CD8-positive, alpha-beta memory T cell (primary cell): ENCODE measurements at places on chromosomes 2 and 18. TPM values are rescaled to one million over a fixed set of nuclear protein-coding genes. Genes with fewer than 3 reads are reported as not detected.
A peak's percentile ranks its signal among the peaks of the same experiment; 100 is the strongest.

Gene RNF125
- total RNA-seq: 41.3 TPM

Gene L3MBTL4
- 0.07 TPM for total RNA-seq

Gene REG3G
- not detected for total RNA-seq

Gene GKN1
- not detected for total RNA-seq

Gene ZAP70
- 180 TPM for total RNA-seq

- DNase-seq: peak; percentile 7
- H3K27ac ChIP-seq: no peak overlapping the region
- no peaks in the 10 kb centered on the region for H3K27me3 ChIP-seq
- H3K4me3 ChIP-seq: no peak overlapping the region
These were observed 95.5 kb upstream of the SNTG2 start for GRCh38 chr2:855177-855576.

DNA sequence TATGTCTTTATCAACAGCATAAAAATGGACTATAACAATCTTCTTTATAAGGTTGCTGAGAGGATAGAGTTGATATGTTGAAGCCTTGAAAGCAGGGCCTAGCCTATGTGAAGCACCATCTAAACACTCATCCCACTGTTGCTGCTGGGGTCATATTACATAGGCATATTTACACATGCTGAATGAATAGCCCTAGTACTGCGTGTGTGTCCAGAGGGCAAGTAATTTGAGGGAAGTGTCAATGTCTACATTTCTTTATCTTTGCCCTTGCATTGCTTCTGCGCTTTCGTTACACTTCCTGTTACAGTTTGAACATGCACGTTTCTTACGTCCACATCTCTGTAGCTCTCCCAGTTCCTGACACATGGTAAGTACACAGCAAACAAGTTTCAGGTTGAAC is 280.3 kb upstream of the ATP5MC3 start:
- H3K27me3 ChIP-seq: no peaks in the 10 kb centered on the region
- no peak for DNase-seq
- H3K4me1 ChIP-seq: no peaks in the 10 kb centered on the region
- no peaks in the 10 kb centered on the region for H3K36me3 ChIP-seq

DNA sequence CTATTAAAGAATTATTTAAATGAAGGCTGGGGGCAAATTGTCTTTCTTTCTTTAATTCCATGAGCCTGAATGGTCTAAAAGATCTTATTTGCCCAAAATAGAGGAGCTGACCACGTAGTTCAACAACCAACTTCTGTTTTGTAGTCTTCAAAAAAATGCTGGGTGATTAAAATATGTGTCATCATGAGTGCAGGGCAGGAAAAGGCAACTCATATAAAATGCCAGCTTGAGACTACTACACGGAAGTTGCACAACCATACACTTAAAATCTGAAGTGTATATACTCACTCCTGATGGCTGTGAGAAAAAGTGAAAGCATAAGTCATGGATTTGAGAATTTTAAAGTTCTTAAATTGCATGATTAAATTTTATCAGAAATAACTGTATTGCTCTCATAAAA is 210.9 kb downstream of the DYM start:
- peaks cover 3% of the 10 kb centered on the region for H3K36me3 ChIP-seq
- no peak overlapping the region for H3K4me3 ChIP-seq
- no peak for DNase-seq
- no peaks in the 10 kb centered on the region for H3K4me1 ChIP-seq

DNA sequence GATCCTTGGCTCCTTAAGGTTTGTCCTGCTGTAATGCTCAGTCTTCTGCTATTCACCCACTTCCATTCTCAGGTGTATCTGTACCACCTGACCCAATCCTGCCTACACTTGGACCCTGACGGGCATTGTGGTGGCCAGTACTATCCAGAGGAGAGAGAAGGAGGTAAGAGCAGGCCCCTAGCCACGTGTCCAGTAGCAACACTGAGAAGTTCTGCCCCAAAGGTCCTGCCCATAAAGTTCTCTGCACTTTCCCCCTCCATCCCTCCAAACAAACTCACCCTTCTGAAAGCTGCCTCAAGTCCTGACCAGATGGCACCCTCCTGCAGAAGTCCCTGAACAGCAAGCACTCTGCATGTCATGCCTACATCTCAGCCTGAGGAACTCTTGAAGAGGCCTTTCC is 18.3 kb downstream of the TTC32 start:
- no peaks in the 10 kb centered on the region for H3K27me3 ChIP-seq
- no peak for DNase-seq
- no peak overlapping the region for H3K27ac ChIP-seq

DNA sequence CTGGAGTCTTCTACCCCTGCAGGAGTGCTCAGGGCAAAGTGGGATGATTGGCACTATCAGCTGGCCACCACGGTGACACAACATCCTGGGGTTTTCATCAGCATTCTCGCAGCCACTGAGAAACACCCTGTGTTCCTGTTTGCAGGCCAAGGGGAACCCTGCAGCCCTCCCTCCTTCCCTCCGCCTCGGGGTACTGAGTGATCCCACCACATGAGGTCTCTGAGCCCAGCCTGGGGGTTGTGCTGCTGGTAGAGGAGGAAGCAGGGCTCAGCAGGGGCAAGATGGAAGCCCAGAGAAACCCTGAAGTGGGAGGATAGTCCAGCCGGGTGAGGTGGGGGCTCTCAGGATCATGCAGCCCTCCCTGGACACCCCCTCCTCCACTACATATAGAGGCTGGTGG is at the start of gene OXER1:
OXER1 (minus strand) TSS at position 40 of the 400 bp plus-strand sequence. CDS start 73 bp downstream, outside the sequence.
- H3K4me1 ChIP-seq: no peaks in the 10 kb centered on the region
- H3K4me3 ChIP-seq: no peak within 1 kb of the TSS
- no peaks in the 10 kb centered on the region for H3K27me3 ChIP-seq
- H3K27ac ChIP-seq: no peak within 1 kb of the TSS
- DNase-seq: no peak

GRCh38 chr2:134683561-134684112 is 35.2 kb downstream of the TMEM163 start:
- no peak for DNase-seq
- H3K27me3 ChIP-seq: no peaks in the 10 kb centered on the region
- H3K4me3 ChIP-seq: no peak overlapping the region
- peaks cover 25% of the 10 kb centered on the region for H3K4me1 ChIP-seq

DNA sequence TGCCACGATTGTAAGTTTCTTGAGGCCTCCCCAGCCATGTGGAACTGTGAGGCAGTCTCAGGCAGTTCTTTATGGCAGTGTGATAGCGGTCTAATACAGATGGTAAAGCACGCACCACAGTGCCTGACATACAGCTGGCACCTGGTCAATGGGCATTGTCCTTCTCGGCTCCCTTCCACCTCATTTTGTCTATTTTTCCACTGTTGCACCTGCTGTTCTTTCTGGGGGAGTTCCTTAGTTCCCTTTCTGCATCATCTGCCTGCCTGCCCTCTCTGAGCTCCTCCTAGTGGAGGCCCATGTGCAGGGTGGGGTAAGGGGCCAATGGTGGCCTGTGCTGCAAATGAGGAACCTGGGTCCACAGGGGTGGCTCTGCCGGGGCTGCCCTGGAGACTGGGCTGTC is 157.6 kb downstream of the LPIN1 start:
- no peak overlapping the region for H3K27ac ChIP-seq
- H3K36me3 ChIP-seq: no peaks in the 10 kb centered on the region
- DNase-seq: no peak
- no peaks in the 10 kb centered on the region for H3K4me1 ChIP-seq

DNA sequence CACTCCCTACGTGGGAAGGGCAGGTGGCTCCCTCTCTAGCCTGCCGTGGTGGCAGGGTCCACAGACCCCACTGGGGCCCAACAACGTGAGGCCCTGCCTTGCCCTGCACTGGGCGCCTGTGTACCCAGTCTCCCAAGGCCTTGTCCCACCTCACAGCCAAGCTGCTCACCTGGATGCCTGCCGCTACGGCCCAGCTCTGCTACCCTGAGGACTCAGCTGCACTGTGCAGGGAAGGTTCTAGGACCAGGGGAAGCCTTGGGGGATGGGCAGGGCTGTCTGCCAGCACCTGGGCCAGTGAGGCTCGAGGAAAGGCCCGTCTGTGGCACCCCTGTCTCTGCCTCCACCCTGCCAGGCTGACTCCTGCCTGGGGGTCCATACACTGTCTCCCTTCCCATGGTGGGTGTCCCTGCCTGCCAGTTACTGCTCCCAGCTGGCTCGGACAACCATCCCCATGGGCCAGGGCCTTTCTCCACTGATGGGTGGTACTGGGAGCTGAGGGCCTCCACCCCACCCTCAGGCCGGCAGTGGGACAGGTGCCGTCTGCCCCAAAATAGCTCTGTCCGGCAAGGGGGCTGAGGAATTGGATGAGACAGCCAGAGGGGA is 33.2 kb downstream of the HS6ST1 start:
- peaks cover 3% of the 10 kb centered on the region for H3K4me1 ChIP-seq
- no peak for DNase-seq
- no peaks in the 10 kb centered on the region for H3K36me3 ChIP-seq
- H3K27ac ChIP-seq: no peak overlapping the region
- H3K27me3 ChIP-seq: no peaks in the 10 kb centered on the region

DNA sequence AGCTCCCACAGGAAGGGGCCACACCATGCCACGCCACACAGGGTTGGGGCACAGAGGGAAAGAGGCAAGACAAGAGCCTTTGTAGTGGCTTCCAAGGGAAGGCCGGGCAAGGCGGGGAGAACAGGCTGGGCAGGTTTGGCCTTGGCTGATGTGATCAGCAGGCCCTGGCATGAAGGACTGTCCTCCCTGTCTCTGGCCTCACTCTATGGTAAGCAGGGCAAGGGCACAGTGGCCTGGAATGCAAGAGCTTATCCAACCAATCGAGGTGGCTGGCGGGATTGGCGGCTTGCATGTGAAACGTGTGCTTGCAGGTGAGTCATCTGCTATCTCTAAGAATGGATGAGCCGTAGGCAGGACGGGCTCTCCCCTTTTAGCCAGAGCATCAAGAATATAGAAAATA is 6.4 kb upstream of the ATP9B start:
- no peak overlapping the region for H3K4me3 ChIP-seq
- no peak for DNase-seq
- H3K36me3 ChIP-seq: no peaks in the 10 kb centered on the region

GRCh38 chr2:158761621-158762020 is 33.5 kb upstream of the DAPL1 start:
- no peaks in the 10 kb centered on the region for H3K27me3 ChIP-seq
- H3K4me1 ChIP-seq: no peaks in the 10 kb centered on the region
- no peak overlapping the region for H3K27ac ChIP-seq
- no peak for DNase-seq
- H3K4me3 ChIP-seq: no peak overlapping the region
- no peaks in the 10 kb centered on the region for H3K36me3 ChIP-seq

DNA sequence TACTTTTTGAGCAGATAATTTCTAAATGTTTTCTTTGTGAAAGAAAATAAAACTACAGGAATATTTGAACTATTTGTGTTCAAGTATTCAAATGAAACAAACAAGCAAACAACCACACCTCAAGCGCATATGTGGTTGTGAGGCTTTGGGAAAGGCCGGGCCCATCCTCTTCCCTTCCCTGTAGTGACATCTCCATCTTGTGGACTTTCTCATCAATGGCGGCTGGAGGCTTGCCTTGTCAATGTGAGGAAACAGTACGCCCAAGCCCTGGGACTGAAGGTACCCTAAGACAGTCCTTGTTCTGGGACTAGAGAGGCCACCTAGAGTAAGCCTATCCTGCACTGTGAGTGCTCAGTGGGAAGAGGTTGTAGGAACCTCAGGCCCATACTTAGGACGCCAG is 166.8 kb downstream of the TPGS2 start:
- H3K4me1 ChIP-seq: no peaks in the 10 kb centered on the region
- no peaks in the 10 kb centered on the region for H3K36me3 ChIP-seq
- no peak for DNase-seq
- no peak overlapping the region for H3K27ac ChIP-seq

GRCh38 chr2:112156152-112156986 is 18.2 kb downstream of the FBLN7 start:
- H3K36me3 ChIP-seq: no peaks in the 10 kb centered on the region
- no peaks in the 10 kb centered on the region for H3K27me3 ChIP-seq
- no peak overlapping the region for H3K27ac ChIP-seq
- H3K4me3 ChIP-seq: peak overlapping the region; percentile 31
- peaks cover 27% of the 10 kb centered on the region for H3K4me1 ChIP-seq
- DNase-seq: no peak

GRCh38 chr2:10434886-10435819 is 13.0 kb downstream of the ODC1 start:
- H3K4me3 ChIP-seq: no peak overlapping the region
- H3K27ac ChIP-seq: no peak overlapping the region
- peaks cover 17% of the 10 kb centered on the region for H3K36me3 ChIP-seq
- H3K27me3 ChIP-seq: no peaks in the 10 kb centered on the region
- H3K4me1 ChIP-seq: peaks cover 7% of the 10 kb centered on the region

DNA sequence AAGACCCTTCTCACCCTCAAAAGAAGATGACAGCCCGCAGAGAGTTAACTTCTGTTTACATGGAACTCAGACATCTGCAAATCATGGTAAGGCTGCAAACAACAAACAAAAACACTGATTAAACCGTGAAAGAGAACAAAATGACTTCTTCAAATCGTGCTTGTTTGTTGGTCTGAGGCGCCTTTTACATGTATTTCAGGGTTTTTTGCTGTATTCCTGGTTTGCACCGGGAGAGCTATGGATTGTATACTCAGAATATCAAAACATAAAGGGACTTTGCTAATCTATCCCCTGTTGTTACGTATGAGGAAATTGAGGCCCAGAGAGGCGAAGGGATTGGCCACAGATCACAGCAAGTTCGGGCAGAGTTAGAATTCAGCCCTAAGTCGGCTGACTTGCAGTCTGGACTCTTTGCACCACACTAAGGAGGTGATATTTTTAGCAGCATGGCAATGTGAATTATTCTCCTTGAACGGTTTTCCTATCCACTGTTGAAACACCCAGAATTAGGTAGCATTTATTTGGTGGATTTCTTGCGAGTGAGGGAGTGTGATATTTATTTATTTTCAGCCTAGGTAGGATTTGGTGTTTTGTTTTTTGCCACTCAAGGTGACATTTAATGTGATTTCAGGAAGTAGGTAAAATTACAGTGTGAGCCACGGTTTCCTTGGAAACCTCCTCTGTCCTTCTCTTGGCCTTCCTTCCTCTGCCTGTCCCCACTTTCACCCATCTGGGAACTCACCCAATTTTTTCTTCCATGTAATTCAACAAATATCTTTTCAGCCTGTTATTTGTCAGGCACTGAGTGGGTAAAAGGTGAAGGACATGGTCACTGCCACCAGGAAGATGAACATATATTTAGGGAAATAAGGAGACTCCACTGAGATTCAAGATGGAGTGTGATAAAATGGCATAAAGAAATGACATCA is 980 bp upstream of the PDE6D start:
- H3K27ac ChIP-seq: peak overlapping the region; percentile 74
- no peaks in the 10 kb centered on the region for H3K36me3 ChIP-seq
- DNase-seq: no peak
- H3K4me1 ChIP-seq: peaks cover 43% of the 10 kb centered on the region
- H3K27me3 ChIP-seq: no peaks in the 10 kb centered on the region

DNA sequence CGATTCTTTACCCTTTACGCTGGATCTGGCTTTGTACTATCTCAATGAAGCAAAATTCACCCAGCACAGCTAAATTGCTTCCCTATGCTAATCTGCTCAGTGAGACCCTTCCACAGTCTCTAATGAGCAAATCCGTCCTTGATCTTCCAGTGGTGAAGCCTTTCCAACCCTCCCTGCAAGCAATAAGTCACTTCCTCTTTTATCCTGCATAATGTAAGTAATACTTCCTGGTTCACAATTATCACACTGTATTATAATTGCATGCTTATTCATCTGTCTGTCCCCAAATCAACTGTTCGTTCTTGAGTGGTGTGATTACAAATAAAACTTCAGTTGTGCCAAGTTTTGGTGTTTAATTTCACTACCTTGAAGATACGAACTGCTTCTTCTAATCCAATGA is 404.0 kb downstream of the ADCYAP1 start:
- no peak for DNase-seq
- no peaks in the 10 kb centered on the region for H3K4me1 ChIP-seq
- no peak overlapping the region for H3K27ac ChIP-seq
